ENCODE measurements at places on chromosomes 5 and 9. TPM values are rescaled to one million over a fixed set of nuclear protein-coding genes. Genes with fewer than 3 reads are reported as not detected.

Gene OBP2B
- not detected for total RNA-seq

GRCh38 chr9:14340219-14340873 is 26.4 kb upstream of the NFIB start:
- no peak for DNase-seq

DNA sequence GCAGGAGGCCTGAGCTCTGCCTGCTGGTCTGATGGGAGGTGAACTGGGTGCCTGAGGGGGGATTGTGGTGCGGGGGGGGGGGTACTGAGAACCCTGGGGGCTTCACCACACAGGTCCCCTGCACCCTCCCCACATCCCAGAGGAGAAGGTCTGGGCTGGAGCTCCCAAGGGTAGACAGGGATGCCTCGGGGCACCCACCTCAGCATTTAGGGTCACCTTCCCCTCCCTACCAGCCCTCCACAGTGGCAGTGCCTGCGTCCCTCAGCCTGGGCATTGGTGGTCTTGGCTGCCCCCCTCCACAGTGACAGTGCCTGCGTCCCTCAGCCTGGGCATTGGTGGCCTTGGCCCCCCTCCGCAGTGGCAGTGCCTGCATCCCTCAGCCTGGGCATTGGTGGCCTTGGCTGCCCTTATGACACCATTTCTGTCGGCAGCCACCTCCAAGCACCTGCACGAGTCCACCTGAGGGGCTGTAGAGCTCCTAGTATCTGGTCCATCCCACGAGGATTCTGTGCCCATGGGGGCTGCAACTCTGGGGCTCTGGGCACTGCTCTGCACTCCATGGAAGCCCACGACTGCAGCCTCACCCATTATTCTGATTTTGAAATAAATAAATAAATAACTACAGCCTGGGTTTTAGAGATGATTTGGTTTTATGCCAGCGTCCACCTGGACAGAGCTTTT is 21.5 kb downstream of the NKD2 start:
- no peak for DNase-seq

DNA sequence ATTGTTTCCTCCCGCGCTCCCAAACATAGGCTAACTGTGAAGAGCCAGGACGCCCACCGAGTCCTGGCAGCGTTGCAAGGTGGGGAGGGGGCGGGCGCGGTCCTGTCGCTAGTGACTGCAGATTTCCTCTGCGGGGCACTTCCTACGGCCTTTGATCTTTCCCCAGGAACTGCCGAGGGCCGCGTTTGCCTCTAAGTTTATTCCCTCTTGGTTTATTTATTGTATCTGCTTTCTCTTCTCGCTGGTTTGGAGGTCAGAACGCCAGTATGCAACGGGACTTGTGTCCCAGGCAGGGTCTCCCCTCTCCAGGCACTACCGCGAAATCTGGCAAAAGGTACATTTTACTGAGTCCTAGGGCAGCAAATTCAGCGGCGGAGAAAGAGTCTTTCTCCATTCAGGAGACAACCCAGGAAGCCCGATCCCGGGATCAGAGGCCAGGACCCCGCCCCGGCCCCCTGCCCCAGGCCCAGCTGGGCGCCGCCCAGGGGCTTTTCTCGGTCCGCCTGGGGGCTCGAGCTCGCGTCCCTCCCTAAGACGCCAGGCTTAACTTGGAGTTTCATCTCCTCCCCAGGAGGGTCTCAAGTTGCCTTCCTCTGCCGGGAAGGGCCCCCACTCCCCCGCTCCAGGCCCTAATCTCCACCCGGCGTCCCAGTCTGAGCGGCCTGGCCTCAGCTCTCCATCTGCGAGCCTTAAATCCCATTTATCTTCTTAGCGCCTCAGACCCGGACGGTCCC is 884 bp upstream of the EGFLAM start:
- DNase-seq: no peak

GRCh38 chr5:127943061-127943371 is 140.6 kb upstream of the SLC12A2 start:
- DNase-seq: no peak

Gene SUB1
- 195 TPM for total RNA-seq

DNA sequence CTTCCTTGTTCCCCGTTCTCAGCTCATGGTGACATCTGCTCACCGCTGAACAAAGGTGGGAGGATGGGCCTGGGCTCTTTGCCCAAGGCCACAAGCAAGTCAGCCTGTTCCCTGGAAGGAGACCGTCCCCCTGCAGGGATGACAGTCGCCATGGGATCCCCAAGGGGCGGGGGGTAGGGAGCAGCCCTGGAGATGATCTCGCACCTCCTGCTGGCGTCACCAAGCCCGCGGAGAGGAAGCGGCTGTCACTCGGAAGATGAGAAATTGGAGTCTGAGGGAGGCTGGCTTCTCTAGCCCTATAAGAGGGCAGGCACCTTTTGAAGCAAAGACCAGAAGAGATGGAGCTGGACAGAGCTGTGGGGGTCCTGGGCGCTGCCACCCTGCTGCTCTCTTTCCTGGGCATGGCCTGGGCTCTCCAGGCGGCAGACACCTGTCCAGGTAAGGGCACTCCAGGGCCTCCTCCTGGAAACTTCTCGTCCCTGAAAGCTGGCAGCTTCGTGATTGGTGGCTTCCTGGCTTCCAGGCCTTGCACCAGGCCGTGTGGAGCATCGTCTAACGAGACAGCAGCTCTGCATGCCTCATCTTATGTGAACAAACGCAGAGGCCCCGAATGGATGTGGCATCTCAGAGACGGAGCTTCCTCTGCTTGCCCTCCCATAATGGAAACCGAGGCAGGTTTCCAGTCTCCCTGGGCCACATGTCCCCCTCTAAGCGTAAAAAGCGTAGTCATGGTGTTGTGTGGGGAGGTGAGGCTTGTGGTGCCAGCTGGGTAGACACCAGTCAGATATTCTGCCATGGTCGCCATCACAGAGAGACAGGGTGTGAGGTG is at the start of gene FCN2:
FCN2 (plus strand) TSS at position 327 of the 829 bp plus-strand sequence; CDS start at position 339, 12 bp downstream.
- no peak for DNase-seq

Gene EPB41L4A
- 11.7 TPM for total RNA-seq

DNA sequence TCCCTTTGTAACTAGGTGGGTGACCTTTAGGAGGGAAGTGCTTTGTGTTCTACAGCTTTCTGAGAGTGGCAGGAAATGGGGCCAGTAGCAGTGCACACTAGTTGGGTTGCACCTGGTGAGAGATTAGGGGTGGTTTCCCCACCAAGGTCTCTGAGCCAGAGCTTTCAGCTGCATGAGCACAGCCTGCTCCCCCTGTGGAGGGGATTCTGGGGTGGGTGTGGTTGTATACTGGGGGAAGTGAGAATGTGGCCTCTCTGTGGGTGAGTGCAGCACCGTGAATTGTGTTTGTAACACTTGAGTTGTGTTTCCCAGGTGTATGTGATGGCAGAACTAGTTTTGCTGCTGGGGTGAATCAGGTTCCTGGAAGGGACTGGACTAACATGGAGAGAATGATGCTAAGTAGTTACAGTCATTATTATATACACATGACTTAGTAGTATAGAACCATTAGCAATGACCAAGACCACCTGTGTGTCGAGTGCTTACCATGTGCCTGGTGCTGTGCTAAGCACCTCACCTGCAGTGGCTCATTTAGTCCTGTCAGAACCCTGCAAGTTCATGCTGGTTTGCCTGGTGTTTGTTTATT is 11.8 kb upstream of the CXXC5 start:
- no peak for DNase-seq

Gene AFAP1L1
- 0.33 TPM for total RNA-seq

GRCh38 chr9:120711354-120711753 is 2.9 kb downstream of the MEGF9 start:
- DNase-seq: no peak

DNA sequence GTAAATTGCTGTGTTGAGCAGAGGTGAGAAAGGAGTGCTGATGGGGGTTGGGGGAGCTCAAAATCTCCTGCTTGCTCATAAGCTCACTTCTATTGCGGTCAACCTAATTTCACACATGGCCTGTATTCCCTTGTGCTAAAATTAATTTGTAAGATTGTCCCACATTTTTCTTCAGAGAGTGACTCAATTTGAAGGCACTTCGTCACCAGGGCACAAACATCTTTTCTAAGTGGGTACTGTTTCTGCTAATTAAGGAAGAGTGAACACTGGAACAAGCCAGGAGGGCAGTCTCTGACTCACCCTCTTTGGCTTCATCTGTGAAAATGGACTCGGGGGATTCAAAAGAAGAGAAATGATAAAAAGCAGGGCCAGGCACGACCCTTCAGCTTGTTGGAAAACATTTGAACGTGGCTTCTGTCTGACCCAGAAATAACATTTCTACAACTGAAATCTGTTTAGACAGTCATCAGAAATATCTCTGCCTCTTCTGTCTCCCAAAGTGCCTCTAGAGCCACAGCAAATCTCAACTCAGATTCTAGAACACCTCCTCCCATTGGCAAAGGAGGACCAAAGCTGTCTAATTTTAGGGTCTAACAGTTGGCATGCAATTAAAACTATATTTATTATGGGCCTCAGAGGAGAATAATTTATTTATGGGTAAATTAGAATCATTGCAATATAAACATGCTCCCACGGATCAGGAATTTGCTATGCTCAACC is 49.8 kb downstream of the FEM1C start:
- DNase-seq: no peak

GRCh38 chr5:173050791-173051190 is 5.4 kb upstream of the CREBRF start:
- DNase-seq: no peak

GRCh38 chr5:81326554-81326953 is 25.2 kb downstream of the ZCCHC9 start:
- no peak for DNase-seq

Gene SV2C
- 0.06 TPM for total RNA-seq

DNA sequence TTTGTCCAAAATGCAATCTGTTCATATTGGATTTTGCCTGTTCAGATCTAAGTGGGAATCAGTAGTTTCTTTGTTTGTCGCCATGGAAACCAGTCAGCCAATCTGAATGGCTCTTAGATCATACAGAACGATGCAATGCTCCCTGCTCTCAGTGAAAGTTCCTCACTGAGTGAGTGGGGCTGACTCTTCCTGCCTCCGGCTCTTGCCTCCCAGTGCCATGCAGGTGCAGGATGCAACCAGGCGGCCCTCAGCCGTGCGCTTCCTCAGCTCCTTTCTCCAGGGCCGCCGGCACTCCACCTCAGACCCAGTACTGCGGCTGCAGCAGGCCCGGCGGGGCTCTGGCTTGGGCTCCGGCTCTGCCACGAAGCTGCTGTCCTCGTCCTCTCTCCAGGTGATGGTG is at the start of gene PTPDC1:
PTPDC1 (plus strand) TSS at position 151 of the 400 bp plus-strand sequence; CDS start at position 218, 67 bp downstream.
- no peak for DNase-seq

DNA sequence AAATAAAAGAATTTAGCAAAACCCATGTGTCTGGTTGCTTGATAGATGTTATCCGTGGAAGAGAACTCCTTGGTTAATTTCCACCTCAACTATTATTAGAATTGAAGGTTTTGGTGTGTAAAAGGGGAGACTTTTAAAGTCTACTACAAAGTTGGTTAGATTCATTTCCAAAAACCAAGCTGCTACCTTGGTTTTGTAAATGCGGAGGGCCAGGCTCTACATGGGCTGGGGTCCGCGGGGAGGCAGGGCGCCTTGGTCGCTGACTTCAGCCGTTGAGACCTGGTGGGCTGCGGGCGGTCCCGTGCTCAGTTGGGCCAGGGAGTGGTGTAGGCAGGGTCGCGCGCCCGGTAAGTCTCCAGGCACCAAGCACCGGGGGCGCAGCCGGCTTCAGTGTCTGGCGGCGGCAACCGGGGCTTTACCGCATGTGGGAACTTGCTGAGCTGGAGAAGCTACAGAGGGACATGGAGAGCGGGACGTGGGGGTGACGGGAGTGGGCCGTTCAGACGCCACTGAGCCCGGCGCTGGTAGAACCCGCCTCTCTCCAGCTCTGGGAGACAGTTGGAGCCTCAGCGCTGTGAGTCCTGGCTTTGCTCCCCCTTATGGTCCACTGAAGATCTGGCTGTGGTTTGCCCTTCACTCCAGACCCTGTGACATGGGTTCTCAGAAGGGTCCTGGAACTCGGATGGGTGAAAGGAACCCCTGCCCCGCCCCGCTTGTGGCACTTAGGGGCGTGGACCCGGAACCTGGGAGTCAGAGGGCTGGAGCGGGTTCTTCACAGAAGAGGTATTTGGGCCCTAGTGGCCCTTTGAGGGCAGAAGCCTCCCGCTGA is 11.8 kb downstream of the NR2F1 start:
- DNase-seq: no peak

- DNase-seq: no peak
Observed at GRCh38 chr5:135436951-135437418, 10.2 kb downstream of the DCANP1 start.

Gene HAPLN1
- not detected for total RNA-seq

Gene ZBED3
- 0.17 TPM for total RNA-seq

- DNase-seq: no peak
Observed at GRCh38 chr5:158819095-158819494, 280.6 kb downstream of the EBF1 start.

DNA sequence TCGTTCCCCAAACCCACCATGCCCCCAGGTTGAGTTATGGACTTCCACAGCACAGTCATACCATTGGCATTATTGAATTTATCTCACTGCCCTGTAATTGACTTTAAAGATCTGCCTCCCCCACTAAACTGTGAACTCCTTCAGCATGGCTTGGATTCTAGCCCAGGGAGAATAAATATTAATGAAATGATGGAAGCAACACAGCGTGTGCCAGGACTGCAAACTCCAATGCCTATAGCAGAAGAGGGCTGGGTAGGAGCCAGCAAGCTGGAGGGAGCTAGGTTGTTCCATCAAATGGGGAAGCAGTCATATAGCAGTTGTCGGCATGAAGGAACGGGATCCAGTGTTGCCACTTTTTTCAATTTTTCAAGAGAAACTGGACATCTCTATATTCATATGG is 69.0 kb upstream of the MSX2 start:
- no peak for DNase-seq

Gene TICAM2
- 11.1 TPM for total RNA-seq

Gene CCDC192
- total RNA-seq: not detected

DNA sequence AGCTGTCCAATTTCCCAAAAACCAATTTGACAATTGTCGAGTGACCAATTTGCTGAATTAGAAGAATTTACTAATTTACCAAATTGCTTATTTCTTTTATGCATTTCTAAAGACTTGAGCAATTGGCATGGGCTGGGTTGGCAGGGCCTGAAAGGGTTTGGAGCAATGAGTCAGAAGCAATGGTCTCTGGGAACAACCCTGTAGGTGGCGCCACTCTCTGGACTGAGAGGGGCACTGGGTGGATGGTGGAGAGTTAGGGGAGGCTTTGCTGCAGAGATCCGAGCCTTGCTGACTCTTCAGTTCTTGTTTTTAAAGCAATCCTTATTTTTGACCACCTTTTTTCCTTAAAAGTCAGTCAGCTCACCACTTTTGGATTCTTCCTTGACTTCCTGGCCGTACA is 71.5 kb upstream of the RPS23 start:
- DNase-seq: no peak

Gene PCDHB14
- total RNA-seq: not detected

- DNase-seq: no peak
Observed at GRCh38 chr5:171521679-171522078, 102.2 kb downstream of the FGF18 start.

Gene MAMDC2
- not detected for total RNA-seq
